ENCODE measurements at places on chromosomes 7 and 10.

GRCh38 chr10:98076086-98076485, 45.7 kb upstream of the CRTAC1 start:
- DNase-seq: no peak

GRCh38 chr7:115924411-115924810, 106.2 kb downstream of the TFEC start:
- DNase-seq: no peak

DNA sequence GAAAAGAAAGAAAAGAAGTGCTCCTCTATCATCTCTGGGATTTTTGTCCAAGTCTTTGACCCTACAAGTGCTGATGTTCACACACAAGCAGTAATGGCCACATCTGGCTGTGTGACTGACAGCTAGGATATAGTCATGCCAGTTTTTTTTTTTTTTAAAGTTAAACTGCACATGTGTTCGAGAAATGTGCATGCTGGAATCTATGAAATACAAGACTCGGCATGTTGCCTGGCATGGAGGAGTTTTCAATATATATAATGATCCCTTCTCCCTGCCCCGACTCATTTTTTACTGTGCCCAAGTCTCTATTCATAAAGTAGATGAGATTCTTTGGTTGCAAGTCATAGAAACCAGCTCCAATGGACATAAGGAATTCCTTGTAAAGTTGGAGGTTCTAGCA, 60.4 kb upstream of the FGFR2 start:
- no peak for DNase-seq

DNA sequence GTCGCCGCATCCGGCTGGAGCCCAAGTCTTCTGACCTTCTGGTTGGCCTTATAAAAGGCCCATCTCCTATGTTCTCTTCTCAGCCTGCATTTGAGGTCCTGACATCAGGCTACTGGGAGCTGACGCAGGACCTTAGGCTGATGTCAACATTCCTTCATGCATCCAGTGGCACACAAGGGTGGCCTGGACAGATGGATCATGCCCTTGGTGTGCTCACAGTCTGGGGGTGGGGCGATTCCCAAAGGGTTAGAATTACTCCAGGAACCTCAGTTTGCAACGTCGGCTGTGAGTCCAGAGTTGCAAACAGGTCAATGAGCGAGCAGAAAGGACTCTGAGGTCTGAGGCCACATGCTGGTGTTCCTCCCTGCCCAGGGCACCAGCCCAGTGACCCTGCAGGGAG, 8.2 kb upstream of the CLIP2 start:
- DNase-seq: no peak

DNA sequence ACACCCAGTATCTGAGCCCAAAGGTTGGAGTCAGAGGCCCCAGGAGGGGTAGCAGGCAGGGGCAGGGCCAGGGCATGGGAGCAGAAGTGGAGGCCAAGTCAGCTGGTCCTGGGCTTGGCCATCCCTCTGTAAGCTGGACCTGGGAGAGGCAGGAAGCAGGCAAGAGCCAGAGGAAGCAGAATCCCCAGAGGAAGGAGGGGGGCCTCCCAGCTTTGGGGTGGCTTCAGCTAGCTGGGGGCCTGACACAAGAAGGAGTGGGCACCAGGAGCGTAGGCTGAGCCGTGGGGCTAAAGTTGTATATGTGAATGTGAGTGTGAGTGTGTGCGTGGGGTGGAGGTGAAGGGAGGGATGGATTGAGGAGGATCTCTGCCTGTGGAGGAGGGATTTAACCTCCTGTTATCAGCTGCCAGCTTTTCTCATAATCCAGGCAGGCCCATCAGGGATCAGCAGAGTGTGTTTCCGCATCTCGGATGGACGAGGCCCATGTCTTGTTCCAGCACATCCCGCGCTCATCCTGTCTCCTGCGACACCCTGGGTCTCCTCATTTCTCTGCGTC, 54.0 kb downstream of the NEURL1 start:
- DNase-seq: no peak

DNA sequence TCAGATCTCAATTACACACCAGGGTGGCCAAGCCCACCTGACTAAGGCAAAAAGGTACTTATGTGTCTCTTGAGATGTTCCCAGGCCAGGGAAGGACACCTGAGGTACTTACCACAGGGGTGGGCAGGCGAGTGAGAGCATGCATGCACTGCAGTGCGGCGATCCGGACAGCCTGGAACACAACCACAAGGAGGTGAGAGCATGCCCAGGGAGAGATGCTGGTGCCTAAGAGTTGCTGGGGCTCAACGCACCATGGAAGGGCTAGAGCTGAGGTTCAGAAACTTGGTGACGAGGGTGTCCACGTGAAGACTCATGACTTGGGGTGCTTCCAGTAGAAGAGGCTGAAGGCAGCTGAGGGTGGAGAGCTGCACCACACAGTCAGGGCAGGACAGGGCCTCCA, 13.1 kb downstream of the ZDHHC16 start:
- no peak for DNase-seq

GRCh38 chr7:92631067-92631849, 41.1 kb upstream of the FAM133B start:
- DNase-seq: no peak

GRCh38 chr10:24115403-24115802, 93.5 kb upstream of the KIAA1217 start:
- no peak for DNase-seq

- DNase-seq: no peak
Measured at GRCh38 chr10:4283846-4284610, 499.0 kb upstream of the KLF6 start.

DNA sequence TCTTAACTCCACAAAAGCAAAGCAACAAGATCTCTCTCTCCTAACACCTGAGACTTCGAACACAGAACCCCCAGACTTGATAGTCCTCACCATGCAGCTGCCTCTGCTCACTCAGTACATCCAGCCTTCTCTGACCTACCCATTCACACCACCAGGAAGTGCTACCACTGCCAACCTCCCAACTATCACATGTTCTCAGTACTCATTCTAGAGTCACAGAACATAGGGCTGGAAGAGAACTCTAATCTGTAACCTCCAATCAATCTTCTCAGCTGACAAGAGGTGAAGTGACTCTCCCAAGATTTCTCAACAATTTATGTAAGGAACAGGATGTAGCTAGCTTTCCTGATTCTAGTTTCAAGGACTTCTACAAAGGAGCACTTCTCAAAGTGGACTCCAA, 3.8 kb downstream of the NUDCD3 start:
- DNase-seq: no peak

GRCh38 chr10:14801723-14802122, 27.0 kb upstream of the FAM107B start:
- DNase-seq: no peak

DNA sequence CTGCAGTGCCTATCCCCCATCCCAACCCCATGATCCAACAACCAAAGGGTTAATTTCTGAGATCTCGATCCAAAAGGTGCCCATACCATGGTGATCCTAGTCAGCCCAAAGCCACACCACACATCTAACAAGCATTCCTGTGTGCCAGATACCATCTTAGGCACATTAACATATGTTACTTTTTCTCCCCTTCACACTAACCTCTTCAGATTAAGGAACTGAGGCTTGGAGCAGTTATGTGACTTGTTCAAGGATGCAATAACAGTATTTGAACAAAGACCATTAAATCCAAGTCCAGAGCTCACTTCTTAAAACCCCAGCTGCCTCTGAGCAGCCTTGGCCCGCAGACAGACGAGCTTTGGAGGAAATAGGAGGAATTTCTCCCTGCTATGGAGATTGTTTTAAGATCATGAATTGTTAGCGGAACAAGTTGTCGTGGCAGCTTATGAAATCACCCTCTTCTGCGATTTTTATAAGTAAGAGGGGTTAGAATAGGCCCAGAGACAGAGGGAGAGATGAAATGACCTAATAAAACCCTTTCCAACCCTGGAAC, 327.2 kb downstream of the KCNMA1 start:
- DNase-seq: no peak

- no peak for DNase-seq
Measured at GRCh38 chr7:105990727-105991453, 27.8 kb downstream of the CDHR3 start.

GRCh38 chr10:126895214-126895781, 9.9 kb upstream of the DOCK1 start:
- no peak for DNase-seq

DNA sequence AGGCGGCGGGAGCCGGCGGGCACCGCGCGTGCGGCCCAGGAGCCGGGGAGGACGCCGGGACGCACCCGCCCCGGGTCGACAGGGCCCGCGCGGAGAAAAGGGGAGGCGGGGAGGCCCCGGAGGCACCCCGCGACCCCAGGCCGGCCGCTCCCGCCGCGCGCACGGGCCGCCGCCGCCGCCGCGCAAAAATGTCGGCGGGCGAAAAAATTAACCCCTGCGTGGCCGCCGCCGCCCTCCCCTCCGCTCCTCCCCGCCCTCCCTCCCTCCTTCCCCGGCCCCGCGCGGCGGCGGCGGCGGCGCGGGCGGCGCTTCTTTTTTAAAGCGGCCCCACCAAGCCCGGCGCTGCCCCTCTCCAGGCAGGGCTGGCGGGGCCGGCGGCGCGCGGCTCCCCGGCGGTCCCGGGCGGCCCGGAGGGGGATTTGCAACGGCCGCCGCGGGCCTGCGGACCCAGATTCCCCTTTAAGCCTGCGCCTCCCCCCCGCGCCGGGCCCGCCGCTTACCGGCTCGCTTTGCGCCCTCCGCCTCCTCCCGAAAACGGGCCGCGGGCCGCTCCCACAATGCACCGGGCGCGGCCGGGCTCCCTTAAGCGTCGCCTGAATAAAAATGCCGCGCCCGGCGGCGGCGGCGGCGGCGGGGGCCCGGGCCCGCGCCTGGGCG, 465 bp downstream of the SEPHS1 start:
- DNase-seq: peak; percentile 25

DNA sequence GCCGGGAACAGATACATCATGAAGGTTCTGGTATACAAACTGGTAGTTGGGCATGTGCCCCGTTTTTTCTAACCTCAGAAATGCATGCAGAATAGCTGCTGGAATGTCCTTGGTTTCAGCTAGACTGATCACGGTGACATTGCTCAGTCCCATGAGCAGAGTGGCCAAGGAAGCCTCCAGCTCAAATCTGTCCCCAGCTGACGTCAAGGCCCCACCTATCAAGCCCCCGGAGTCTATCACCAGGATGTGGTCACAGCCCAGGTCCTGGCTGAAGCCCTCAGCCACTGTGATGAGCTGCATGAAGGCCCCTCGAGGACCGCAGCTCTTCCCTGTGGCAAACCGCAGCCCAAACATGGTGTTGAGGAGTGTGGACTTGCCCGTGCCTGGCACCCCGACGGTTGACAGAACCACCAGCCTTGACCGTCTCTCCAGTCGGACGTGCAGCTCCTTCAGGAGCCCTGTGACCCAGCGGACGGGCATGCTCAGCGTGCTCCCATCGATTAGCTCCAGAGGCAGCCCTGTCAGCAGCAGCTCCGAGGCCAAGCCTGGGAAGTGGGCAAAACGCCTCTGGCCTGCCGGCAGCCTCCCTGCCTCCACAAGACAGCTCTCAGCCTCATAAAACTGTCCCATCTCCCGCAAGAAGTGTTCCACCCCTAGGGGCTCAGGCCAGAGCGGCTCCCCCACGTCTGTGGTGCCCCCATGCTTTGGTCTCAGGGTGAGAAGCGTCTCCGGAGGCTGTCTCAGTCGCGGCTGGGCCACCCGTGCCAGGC, 7.8 kb upstream of the MRPS24 start:
- DNase-seq: no peak

GRCh38 chr7:4479367-4480039, 202.6 kb upstream of the FOXK1 start:
- no peak for DNase-seq
